Kidney (tissue), 22 donors: ENCODE measurements at places on chromosomes 7 and 10. TPM values are rescaled to one million over a fixed set of nuclear protein-coding genes. Genes with fewer than 3 reads are reported as not detected.
A peak's percentile ranks its signal among the peaks of the same experiment; 100 is the strongest.

DNA sequence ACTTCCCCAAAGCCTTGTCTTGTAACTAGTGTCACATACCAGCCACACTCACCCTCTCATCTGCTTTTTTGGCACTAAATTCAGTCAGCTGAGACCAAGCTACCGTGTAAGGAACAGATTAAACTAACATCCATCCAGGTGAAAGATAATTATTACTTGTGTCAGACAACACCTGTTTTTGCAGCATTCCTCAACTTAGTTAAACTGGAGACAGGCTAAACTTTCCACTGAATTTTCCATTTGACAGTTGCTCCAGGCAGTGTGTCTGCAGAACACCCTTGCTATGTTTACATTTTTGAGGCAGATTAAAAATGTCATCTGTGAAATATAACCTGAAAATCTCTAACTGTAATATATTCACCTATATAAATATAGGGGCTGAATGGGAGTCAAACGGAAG is 73.6 kb downstream of the CYP26A1 start:
- DNase-seq = no peak

GRCh38 chr7:105924945-105925344 is 38.1 kb upstream of the CDHR3 start:
- no peak for DNase-seq

DNA sequence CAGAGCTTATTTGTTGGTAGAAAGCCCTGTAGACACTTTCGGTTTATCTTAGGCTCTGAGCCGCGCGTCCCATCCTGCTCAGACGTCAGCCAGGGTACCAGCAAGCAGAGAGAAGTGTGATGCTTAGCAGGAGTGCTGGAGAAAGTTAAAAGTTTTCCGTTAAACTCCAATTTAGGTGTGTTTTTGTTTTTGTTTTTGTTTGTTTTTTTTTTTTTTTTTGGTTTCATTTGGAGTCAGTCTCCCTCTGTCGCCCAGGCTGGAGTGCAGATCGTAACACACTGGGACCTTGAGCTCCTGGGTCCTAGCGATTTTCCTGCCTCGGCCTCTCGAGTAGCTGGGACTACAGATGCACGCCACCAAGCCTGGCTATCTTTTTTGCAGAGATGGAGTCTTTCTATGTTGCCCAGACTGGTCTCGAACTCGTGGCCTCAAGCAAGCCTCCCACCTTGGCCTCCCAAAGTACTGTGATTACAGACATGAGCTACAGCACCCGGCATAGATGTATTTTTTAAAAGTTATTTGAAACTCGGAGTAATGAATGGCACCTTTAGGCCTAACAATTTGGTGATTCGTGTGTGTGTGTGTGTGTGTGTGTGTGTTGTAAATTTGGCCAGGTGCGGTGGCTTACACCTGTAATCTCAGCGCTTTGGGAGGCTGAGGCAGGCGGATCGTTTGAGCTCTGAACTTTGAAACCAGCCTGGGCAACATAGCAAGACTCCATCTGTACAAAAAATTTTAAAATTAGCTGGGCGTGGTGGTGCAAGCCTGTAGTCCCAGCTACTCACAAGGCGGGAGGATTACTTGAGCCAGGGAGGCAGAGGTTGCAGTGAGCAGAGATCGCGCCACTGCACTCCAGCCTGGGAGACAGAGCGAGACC is 1.3 kb upstream of the HIP1 start:
- no peak for DNase-seq

GRCh38 chr7:97697396-97697795 is 34.5 kb upstream of the TAC1 start:
- no peak for DNase-seq

DNA sequence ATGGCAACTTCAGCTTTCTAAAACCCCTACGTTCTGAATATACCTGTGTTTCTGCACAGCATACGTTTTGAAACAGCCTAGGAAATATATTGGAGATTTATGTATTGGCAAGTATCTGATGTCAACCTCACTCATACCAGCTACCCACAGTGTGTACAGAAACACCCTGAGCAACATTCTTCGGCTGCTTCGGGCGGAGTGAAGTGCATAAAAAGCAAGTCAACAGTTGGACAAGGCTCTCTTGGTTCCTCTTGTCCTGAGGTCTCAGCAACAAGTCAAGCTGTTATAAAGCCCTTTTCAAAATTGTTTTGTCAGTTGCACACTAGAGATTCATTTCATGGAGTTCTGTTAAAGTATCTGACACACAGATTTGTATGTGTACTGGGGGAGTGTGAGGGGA is 40.0 kb upstream of the PAPSS2 start:
- DNase-seq = no peak

GRCh38 chr10:11776080-11776479 is 33.9 kb downstream of the ECHDC3 start:
- peak; percentile 37 for DNase-seq

GRCh38 chr10:4127518-4128315 is 342.7 kb upstream of the KLF6 start:
- DNase-seq = no peak

DNA sequence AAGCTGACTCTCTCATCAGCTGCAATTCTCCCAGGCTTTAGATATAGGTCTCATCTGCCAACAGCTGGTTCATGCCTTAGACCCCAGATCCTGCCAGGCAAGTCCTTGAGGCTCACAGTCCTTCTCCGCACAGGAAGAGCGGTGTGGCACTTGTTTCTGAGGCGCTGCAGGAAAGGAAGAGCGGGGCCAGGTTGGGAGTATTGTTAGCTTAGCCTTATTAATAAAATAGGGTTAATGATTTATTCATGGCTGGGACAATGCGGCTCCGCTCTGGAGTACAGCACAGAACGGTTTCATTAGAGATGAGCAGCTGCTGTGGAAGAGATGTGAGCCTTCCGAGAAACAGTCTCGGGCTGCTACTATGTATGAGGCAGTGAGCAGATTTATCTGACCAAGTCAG is 78.1 kb downstream of the FZD1 start:
- no peak for DNase-seq

GRCh38 chr7:87223666-87224065 is 4.1 kb upstream of the TMEM243 start:
- no peak for DNase-seq

The SORCS3 gene
- polyA plus RNA-seq = 0.52 TPM

The DOCK1 gene
- 15.8 TPM for polyA plus RNA-seq
